ENCODE measurements at places on chromosomes 3 and 15.

DNA sequence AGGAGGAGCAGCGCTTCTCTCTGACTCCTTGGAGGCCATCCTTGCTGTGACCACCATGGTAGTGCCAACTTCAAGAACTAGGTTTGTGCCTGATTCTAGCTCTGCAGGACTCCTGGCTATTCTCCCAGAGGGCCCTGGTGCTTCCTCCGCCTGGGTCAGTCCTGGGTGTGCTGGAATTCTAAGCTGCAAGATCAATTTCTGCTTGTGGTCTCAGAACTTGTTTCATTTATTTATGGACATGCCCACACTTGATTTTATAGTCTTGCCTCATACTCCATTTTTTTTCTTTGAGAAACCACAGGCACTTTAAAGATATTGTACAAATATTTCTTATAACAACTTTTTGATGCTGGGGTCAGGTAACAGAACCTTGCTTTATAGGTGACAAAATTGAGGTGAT, 87.6 kb downstream of the PDCD6IP start:
- DNase-seq = no peak

DNA sequence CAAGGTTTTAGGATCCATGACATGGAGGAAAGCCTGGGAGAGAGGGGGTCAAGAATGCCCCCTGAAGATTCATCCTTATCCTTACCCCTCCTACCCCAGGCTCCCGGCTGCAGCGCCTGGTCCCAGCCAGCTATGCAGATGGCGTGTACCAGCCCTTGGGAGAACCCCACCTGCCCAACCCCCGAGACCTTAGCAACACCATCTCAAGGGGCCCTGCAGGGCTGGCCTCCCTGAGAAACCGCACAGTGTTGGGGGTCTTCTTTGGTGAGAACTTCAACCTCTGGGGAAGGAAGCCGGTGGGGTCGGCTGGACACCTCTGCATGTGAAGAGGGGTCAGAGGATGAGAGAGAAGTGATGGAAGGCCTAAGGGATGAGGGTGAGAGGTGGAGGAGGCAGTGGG, 4.3 kb downstream of the DUOX1 start:
- no peak for DNase-seq

GRCh38 chr3:57978316-57978715, 29.9 kb upstream of the FLNB start:
- DNase-seq = no peak

- no peak for DNase-seq
Observed at GRCh38 chr15:82950295-82950694, 2.2 kb downstream of the HOMER2 start.

DNA sequence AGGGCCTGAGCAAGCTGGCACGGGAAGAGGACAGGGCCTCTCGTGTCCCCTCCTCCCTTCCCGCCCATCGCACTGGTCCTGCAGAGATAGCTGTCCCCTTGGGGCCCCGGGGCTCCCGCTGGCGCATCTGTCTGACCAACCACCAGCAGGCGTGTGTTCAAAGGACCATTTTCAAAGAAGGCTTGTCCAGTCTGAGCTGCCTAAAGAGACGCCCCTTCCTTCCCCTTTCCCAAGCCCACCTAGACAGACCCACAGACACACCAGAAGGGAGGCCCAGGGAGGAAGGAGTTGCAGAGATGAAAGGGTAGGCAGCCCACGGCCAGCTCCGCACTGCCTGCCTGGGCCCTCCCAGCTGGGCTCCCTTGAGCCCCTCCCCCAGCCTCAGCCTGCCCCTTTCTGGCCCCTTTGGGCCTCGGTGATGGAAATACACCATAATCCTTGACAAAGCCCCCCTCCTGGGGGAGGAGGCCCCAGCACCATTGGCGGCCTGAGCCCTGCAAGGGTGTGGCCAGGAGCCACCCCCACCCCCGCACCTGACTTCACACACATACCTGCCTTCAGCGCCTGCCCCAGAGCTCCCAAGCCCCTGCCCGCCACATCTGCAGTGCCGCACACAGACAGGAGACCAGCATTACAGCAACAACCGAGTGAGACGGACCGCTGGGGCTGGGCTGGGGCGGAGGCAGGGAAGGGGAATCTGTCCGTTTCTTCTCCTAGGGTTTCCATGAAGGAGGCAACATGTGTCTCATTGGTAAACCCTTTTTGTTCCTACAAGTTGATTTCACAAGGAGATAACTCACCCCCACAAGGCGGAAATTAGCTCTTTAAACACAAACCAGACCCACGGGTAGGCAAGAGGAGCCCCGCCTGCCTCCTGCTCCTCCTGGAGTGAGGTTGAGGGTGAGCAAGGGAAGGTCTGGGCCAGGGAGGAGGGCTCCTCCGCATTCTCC, at the start of gene STRA6:
TSS of gene STRA6 (minus strand) at position 336 of the 950 bp plus-strand sequence. CDS start 520 bp downstream, outside the sequence.
- DNase-seq = no peak

DNA sequence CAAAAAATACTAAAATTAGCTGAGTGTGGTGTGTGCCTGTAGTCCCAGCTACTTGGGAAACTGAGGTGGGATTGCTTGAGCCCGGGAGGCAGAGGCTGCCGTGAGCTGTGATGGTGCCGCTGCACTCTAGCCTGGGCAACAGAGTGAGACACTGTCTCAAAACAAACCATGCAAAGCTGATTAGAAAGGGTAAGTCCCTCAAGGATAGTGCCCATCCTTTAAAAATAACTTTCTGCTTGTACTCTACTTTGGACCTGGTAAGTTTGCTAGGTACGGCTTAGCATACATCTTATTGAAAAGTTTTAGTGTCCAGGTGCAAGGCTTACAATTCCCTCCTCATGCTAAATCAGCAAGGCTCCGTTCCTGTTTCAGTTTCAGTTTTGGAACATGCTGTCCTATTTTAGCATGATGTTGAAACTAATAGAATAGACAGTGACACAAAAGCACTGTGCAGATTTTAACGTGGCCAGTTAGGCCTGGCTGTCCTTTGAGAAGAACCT, 21.4 kb downstream of the FEM1B start:
- no peak for DNase-seq

DNA sequence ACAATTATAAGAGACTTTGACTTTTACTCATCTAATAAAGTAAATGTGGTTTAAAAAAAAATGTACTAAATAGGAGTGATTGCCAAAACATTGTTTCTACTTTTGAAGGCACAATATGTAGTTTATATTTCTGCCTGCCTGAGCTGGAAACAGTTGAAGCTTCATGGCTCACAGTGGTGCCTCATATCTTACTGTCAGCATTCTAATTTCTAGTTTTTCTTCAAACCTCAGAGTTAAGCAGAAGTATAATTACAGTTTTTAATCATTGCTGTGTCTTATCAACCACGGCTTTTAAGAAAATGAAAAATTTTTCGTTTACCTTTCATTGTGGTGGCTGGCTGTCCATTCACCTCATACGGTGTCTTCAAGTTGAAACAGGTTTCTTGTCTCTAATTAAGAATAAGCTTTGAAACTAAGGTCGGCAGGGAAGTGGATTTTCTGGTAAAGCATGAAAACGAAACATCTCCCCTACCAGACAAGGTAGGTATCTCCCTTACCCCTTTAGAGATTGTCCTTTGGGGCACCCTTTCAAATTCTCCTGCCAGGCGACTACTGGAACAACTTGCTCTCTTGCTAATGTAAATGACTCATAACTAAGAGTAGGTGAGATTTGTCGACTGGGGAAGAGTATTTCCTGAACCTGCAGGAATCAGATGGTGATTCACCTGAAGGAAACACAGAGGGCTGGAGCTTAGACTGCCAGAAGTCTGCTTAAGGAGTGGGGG, at the start of gene GPR87:
TSS of gene GPR87 (minus strand) at position 554 of the 725 bp plus-strand sequence. CDS start 16,720 bp downstream, outside the sequence.
- DNase-seq = no peak
